ENCODE measurements at places on chromosomes 3 and 15.

- no peak for DNase-seq
These were observed 598.6 kb downstream of the FOXP1 start for GRCh38 chr3:70984776-70985482.

- no peak for DNase-seq
These were observed 11.5 kb downstream of the HTD2 start for GRCh38 chr3:58317811-58318210.

- no peak for DNase-seq
These were observed 342 bp downstream of the TGM5 start for GRCh38 chr15:43266386-43266785.

- DNase-seq = no peak
These were observed 9.6 kb upstream of the ANP32A start for GRCh38 chr15:68830141-68830785.

DNA sequence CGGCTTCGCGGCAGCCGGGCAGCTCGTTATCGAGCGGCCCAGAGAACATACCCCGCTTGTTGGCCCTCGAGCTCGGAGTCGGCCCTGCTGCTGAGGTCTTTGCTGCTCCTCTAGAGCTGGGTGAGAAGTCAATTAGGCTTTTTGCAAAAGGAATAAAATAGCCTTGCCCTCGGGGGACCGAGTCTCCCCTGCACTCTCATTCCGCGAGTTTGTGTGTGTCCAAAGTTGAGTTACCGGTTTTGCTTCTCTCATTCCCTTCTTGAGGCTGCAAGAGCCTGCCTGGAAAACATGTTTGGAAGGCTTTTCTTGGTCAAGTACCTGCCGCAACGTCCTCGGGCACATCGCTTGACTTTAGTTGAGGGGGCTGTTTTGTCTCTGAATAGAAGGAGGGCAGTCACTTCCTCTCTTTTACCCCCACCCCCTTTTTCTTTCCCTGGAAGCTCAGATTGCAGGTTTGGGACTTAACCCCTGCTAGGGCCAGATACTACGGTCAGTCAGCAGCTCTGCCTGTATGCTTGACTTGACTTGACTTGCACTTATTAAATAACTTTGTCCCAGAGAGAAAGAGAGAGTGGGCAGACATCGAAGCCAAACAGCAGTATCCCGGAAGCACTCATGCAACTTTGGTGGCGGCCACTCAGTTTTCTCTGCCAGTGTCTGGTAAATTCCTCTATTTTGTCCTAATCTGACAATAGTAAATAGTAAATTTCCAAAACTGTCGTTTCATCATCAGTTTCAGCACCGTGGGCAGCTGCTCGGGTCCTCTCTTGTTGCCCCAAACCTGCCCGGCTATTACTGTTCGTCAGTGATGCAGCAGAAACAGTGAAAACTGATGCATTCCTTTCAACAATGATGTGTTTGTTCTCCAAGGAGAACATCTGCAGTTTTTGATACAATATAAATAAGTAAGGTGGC lies 609 bp downstream of the RNF13 start:
- DNase-seq = peak; percentile 17

GRCh38 chr3:73475175-73475574 lies 149.6 kb downstream of the PDZRN3 start:
- no peak for DNase-seq

- peak; percentile 47 for DNase-seq
These were observed 24.5 kb downstream of the IQGAP1 start for GRCh38 chr15:90412356-90413194.

GRCh38 chr3:5312290-5312689 lies 124.8 kb downstream of the EDEM1 start:
- no peak for DNase-seq

DNA sequence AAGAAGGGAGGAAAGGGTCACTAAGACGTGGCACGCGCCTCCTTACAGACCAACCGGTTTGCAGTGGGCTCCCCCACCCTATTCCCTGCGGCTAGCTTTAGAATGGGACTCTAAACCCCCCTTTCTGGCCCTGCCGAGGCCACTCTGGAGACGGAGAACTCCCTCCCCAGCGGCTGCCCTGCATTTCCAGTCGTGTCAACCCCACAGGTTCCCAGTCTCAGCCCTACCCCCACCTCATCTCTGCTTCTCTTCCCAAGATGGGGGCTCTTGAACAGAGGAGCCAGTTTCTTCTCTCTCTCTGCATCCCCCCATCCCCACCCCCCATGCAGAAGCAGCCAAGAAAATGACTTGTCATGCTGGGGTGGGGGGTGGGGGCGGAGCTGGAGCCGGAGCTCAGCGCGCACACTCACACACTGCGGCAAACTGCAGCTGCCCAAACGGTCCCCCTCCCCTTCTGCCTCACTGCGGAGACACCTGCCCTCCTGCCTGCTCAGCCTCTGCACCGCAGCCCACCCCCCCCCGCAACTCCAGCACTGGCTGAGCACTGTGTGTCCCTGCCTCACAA lies 871 bp downstream of the MAP1A start:
- no peak for DNase-seq

- DNase-seq = no peak
These were observed 21.0 kb downstream of the ZNF385D start for GRCh38 chr3:21729888-21730459.

- no peak for DNase-seq
These were observed 124.6 kb downstream of the ZNF621 start for GRCh38 chr3:40649346-40649745.

Measured in A549 (cell line).